Femur (tissue), 1 donor: ENCODE measurements at places on chromosomes 12 and 14.

DNA sequence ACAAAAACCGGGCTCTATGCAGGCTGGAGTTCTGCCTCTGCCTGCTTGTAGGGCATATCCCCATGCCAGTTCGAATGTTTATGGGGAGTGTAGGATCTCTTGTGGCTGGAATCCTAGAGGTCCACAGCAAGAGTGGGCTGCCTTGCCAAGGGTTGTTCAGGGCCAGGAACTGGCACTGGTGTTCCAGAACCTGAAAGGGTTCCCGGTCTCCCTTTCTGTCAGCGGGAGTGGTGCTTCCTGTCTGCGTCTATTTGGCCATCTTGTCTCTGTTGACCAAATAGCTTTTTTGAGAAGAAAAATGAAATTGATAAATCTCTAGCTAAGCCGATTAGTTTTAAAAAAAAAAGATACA, 17.8 kb downstream of the OLR1 start:
- DNase-seq, result no peak

DNA sequence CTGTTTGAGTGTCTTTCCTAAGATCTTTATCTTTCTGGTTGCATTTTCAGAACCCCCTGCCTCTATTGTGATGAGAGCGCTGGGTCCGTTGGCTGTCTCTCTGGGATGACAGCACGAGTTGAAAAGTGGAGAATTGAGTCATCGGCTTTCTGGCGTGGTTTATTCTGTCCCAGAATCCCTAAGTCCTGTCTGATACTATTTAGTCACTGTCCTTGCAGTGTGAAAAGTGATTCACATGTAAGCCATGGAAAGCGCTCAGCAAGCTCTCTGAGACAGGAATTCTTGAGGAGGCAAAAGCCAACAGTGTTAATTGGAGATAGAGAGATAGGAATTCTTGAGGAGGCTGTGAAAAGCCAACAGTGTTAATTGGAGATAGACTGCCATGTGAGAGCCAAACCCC, 121.7 kb downstream of the CHST11 start:
- no peak for DNase-seq

- peak; percentile 76 for DNase-seq
These were observed 245.9 kb downstream of the CHST11 start for GRCh38 chr12:104702565-104703139.

DNA sequence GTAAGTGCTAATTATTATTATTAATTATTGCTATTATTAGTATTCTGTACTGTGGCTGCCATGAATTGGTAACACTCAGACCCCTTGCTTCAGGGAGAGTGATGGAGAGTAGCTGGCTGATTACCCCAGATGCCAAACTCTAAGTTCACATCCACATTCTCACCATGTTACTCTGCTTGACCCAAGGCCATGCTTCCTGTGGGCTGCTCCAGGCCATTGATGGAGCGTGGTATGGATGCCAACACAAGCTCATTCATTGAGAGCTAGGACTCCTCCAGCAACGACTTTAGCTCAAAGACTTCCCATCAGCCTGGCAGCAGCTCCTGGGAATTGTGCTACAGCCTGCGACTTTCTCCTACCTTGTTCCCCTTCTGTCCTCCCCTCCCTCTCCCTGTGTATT, 233.4 kb downstream of the MSRB3 start:
- DNase-seq, result no peak

GRCh38 chr12:82971584-82971983, 284.9 kb downstream of the TMTC2 start:
- no peak for DNase-seq

GRCh38 chr12:61991661-61992060, 268.5 kb upstream of the USP15 start:
- no peak for DNase-seq

DNA sequence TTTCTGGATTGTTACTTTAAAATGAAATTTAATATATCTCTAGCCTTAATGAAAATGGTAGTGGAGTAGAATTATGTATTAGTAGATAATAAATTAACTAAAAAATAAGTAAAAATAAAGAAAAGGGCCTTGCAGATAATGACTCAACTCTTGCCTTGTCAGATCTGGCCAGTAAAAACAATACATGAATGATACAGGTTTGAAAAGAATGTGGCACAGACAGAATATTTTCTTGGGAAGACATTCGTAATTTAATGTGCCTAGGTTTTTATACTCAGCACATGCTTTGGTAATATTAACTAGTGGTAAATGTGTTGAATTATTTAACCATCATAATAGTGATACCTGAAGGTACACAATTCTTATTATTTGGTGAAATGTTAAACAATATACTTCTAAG, 28.3 kb downstream of the ATF7IP start:
- DNase-seq, result no peak
